Upper lobe of right lung (tissue), 1 donor: ENCODE measurements at places on chromosomes 12 and 14. TPM values are rescaled to one million over a fixed set of nuclear protein-coding genes. Genes with fewer than 3 reads are reported as not detected.

The DEGS2 gene
- 1.7 TPM for total RNA-seq

The TXNRD1 gene
- 161 TPM for total RNA-seq

The DPPA3 gene
- not detected for total RNA-seq

The LRFN5 gene
- 1.0 TPM for total RNA-seq

The CPNE6 gene
- total RNA-seq: not detected

The ST8SIA1 gene
- total RNA-seq: 8.5 TPM

The CIDEB gene
- 18.8 TPM for total RNA-seq

The MAP1LC3B2 gene
- total RNA-seq: not detected

The GPR135 gene
- total RNA-seq: 2.1 TPM

The KLRD1 gene
- total RNA-seq: 13.3 TPM

The GALNT8 gene
- total RNA-seq: 0.67 TPM

The SBNO1 gene
- total RNA-seq: 27.1 TPM

The TAS2R14 gene
- 2.5 TPM for total RNA-seq

The PRH2 gene
- total RNA-seq: not detected

The TMEM117 gene
- total RNA-seq: 4.6 TPM

The EPS8 gene
- 58.2 TPM for total RNA-seq

The LTBR gene
- total RNA-seq: 156 TPM

GRCh38 chr12:116160231-116160630 lies 117.3 kb downstream of the MED13L start:
- DNase-seq: no peak

DNA sequence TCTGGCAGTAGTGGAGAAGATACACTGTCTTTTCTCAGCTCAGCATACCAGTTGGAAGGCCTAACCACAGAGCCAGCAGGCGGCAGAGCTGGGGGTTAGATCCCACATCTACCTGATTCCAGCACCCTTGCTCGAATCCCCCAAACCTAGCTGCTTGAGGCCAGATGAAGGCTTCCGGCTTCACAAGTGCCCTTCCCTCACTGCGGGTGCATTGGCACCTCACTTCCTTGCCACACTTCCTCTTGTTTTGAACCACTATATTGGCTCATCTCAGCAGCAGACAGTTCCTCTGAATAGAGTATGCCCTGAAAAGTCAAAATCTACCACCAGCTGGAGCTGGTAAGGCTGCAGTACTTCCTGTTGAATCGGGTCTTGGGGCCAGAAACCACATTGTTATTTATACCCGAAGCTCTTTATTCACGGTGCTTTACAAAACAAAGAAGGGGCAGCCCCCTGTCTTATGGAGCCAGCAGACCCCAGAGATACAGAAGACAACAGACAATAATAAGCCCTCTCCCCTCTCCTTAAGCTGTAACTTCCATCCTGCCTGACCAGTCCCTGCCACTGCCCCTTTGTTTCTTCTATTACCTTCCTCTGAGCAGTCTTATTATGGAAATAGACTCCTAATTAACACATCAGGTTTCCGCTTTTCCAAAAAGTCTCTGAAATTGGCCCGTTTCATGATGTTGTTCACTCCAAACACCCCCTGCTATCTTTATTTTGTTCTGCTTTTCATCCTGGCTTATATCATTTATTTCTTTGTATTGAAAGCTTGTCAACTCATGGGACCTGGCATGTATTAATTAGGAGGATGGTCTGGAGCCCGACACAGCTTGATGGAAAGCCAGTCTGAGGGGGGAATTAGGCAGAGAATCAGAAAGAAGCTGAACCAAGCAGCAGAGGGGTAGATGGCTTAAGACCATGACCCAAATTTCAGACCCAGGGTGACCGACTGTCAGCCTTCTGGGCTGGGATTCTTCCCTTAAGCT lies 233.5 kb downstream of the EFCAB11 start:
- peak; percentile 67 for DNase-seq

- DNase-seq: no peak
Measured at GRCh38 chr12:46917821-46918220, 92.0 kb upstream of the SLC38A4 start.

- DNase-seq: peak; percentile 10
Measured at GRCh38 chr12:12079291-12079690, 8.6 kb downstream of the BCL2L14 start.

GRCh38 chr12:93855261-93855660 lies 178.1 kb downstream of the CRADD start:
- no peak for DNase-seq

DNA sequence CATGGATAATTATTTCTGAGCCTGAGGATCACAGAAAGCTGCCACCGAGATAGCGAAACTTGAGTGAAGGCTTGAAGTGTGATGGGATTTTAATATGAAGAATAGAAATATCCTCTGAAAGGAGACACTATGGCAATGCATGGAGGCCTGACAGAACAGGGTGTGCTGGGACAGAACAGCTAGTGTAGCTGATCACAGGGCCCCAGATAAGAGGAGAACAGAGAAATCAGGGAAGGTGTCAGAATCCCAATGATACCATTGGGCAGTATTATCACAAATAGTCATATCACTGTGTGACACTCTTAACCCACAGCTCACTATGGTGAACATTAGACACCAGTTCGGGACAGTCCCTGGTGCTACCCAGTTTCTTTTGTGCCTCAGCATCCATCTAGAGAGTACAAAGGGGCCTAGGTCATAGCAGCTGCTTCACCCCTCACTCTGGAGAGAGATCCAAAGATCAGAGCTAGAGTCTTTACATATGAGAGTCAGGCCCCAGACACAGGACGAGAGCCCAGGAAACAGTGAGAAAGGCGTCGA lies 506 bp upstream of the OR10P1 start:
- DNase-seq: no peak

GRCh38 chr14:51979088-51979709 lies 10.1 kb upstream of the RTRAF start:
- DNase-seq: peak; percentile 75

- DNase-seq: no peak
Measured at GRCh38 chr12:13114251-13115052, 11.0 kb upstream of the GSG1 start.

DNA sequence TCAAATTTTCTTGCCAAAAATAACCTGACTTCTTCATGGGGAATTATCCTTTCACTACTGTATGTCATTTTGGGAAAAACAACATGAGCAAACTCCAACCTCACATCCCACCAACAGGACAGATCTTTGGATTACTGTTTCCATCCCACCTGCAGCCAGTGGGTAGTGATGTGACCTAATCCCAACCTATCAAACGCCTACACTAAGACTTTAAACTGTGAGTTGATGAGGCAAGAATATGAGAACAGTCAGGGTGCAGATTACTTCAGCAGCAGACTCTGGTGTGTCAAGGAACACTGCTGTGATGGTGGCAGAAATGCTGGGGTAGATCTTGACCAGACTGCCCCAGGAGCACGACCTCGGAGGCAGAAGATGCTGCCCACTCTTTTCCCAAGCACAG lies 293.2 kb downstream of the DUSP6 start:
- no peak for DNase-seq

- DNase-seq: no peak
Measured at GRCh38 chr14:74908861-74909341, 14.2 kb downstream of the RPS6KL1 start.

DNA sequence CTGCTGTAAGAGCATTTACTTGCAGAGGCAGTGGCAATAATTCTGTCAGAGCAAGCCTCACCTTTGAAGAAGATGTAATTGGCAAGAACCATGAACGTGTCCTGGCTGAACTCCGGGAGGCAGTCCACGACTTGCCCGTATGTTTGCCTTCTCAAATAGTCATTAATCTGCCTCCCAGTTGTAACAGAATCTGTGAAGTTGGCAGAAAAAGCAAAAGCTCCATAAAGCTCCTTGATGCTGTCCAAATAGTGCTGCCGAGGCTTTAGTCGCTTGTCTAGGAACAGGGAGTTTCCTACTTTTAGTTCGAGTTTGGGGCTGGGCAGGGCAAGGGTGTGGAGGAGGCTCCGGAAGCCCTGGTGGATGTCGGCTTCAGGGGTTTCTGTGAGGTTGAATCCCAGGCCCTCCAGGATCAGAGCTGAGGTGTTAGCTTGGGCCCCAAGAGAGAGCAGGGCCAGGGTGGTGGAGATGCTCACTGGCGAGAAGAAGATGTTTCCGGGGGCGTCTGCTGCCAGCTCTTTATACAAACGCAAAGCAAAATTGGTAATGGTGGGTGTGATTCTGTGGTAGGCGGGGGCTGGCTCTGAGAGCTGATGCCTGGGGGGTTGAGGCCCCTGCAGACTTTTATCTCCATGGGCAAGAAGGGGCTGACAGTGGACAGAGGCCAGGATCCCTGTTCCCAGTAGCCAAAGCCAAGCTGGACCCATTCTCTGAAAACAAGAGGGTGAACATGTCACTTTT lies 4.4 kb downstream of the SERPINA11 start:
- DNase-seq: no peak

GRCh38 chr14:65210118-65210821 lies 108.0 kb upstream of the MAX start:
- no peak for DNase-seq

DNA sequence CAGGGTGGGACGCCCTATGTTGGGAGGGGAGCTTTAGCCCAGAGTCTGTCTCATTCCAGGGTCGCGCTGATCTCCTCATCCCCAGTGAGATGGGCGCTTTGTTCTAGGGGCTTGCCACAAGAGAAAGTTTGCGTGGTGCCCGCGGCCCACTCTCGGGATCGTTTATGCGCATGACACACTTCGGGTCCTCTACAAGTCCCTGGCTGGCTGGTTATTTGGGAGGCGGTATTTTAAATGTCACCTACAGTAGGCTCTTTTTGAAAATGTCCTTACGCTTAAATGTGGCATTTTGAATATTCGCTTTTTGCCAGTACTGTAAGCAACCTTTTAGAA lies 541 bp downstream of the GOLT1B start:
- DNase-seq: no peak

DNA sequence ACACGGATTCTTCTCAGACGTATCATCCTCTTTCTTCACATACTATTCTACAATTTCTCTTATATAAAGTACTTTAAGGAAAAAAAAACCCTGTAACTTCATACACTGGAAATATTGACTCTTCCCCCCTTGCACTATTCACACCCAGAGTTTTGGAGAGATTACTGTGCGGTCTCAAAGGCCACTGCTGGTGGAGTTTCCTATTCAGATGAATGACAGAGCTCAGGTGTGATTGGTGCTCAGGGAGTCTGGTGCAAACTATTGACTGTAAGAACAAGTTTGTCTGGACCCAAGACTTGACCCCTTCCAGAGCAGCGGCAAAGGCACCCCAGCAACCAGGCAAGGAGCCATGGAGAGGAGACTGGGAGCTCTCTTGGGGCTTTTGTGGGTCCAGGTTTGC lies 187.5 kb upstream of the OR4E1 start:
- no peak for DNase-seq

DNA sequence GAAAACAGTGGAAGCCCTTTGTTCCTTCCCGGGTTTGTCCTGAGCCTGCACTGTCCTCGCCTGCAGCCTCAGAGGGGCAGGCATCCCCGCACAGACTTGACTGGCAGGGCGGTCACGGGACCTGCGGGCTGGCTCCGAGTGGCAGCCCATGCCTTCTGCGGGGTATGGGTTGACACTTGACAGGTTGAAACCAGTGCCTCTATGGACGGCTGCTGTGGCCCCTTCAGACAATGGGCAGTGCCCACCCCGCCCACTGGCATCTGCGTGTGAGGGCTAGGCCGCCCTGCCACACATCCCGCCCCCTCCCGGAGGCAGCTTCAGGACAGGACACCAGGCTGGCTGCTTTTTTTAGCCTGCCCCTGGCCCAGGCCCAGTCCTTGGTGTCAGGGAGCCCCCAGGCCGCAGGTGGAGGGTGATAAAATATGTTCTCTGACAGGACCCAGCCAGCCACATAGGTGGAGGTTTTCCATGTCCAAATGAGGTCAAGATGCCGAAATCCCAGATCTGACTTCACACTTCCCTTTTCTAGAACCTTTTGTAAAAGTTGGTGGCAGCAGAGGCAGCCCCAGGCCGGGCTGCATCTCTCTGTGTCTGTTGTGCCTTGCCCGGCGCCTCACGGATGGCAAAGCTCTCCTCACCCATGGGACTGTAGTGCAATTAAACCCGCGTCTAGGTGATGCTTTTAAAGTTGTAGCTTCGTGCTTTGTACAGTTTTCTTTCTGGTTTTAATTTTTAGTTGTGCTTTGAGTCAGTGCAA lies 10.0 kb downstream of the ANKRD9 start:
- DNase-seq: peak; percentile 64

DNA sequence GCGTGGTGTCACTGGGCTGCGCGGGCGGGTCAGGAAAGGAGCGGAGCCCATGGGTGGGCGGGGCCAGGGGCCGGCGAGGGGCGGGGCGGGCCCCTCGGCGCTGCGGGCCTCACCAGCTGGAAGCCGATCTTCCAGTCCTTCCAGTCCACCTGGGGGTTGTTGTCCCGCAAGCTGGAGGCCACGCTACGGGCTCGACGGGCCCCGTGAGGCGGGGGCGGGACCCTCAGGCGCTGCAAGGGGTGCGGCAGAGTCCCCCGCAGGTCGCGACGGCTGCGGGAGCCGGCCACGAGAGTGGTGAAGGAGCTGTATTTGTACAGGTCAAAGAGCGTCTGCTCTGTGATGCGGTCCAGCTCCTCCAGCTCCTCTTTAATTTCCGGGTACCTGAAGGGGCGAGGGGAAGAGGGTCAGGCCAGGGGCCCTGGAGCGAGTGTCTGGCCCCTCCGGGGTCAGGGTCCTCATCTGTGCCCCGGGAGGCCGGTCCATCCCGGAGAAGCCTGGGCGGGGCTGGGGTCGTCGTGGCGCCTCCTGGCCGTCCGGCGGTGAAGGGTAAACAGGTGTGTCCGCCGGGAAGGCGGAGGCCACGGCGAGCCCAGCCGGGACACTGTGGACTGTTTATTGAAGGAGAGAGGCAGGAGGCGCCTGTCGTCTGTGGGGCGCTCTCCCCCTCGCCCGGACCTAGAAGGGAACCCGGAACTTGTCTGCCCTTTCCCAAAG lies 11.9 kb downstream of the SCNN1A start:
- peak; percentile 89 for DNase-seq

DNA sequence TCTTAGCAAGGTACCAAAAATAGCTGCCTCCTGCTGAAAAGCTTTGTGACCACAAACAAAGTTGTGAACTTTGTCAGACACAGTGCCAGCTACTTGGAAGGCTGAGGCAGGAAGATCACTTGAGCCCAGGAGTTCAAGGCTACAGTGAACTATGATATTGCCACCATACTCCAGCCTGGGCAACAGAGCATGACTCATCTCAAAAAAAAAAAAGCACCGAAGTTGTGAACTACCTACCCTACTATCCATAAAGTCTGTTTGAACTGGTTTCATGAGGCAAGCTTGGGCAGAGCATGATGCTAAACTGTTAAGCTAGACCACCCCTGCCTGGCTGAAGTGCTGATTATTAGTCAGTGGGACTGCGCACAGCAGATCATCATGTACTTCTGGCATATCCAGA lies 75.5 kb downstream of the RAD52 start:
- DNase-seq: no peak

DNA sequence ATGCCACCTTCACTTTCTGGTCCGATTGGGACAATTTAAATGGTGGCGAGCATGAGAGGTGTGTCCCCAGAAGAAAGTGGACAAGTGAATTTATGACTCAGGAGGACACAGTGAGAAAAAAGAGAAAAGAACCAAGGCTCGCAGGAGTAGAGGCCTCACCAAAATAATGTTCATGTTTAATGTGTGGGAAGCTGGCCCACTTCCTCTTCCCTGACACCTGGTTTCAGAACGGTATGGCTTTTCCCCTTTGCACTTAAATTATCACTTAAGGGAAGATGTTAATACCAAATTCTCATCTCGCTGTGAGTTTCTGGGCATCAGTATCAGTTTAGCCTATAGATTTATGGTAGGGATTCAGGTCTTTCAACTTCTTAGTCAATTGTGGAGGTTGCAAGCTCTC lies 226.4 kb downstream of the GLT1D1 start:
- DNase-seq: no peak

GRCh38 chr12:95615749-95616148 lies 64.5 kb upstream of the USP44 start:
- no peak for DNase-seq
